Body of pancreas (tissue), 4 donors: ENCODE measurements at places on chromosomes 5 and 9.

DNA sequence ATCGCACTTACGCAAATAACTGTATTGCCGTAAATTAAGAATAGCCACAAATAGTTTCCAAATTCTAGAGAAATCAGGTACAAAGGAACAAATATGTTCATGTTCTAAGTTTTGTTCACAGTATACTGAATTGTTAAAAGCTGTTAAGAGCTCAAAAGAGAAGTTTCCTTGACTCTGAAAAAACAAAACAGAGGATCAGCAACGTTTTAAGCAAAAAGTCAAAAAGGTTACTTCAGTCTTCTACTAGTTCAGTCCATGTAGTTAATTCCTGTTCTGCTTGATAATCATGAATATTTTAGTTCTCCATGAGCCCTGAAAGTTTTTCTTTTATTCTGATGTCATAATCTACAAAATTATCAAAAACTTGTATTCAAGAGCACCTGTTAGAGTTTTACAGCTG, 128.6 kb upstream of the MAST4 start:
- no peak overlapping the region for H3K27ac ChIP-seq
- DNase-seq: no peak
- no peaks in the 10 kb centered on the region for H3K36me3 ChIP-seq
- no peaks in the 10 kb centered on the region for H3K27me3 ChIP-seq

DNA sequence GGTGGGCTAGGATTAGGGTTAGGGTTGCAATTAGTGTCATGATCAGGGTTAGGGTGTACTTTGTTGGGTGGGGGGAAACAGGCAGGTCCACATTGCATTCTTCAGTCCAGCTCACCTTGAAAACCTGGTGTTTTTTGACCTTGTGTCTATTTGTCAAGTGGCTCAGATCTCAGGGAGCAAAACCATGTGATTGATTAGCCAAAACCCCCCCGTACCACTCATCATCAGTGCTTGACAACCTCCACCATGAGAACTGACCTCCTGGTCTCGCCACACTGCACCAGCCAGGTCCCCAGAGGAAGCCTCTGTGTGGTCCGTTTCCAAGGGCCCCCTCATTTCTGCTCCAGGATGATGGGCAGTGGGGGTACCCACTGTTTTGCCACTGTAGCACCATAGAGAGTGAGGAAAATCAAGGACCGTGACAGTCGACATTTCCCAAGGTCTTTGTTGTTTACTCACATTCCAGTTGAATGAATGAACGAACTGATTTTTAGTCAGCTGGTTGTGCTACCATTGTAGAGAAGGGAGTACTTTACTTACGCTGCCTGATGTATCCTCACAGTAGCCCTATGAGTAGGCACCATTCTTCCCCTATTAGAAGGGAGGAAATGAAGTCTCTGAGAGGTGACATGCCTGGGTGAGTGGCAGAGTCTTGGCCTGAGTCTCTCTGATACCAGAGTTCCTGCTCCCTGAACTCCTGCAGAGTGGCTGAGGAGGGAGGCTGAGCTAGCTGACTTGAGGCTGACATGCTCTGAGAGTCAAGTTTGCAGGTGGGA, 84.8 kb downstream of the RAD23B start:
- H3K36me3 ChIP-seq: no peaks in the 10 kb centered on the region
- H3K4me1 ChIP-seq: peaks cover 10% of the 10 kb centered on the region
- DNase-seq: no peak
- no peaks in the 10 kb centered on the region for H3K27me3 ChIP-seq
- no peak overlapping the region for H3K27ac ChIP-seq

GRCh38 chr9:108586471-108587139, 269.2 kb downstream of the ACTL7B start:
- no peak overlapping the region for H3K4me3 ChIP-seq
- H3K36me3 ChIP-seq: no peaks in the 10 kb centered on the region
- no peaks in the 10 kb centered on the region for H3K4me1 ChIP-seq
- H3K27me3 ChIP-seq: no peaks in the 10 kb centered on the region

GRCh38 chr9:4936823-4937222, 48.2 kb upstream of the JAK2 start:
- DNase-seq: no peak
- H3K27ac ChIP-seq: no peak overlapping the region
- H3K4me1 ChIP-seq: peaks cover 3% of the 10 kb centered on the region
- no peak overlapping the region for H3K4me3 ChIP-seq
- H3K27me3 ChIP-seq: no peaks in the 10 kb centered on the region

DNA sequence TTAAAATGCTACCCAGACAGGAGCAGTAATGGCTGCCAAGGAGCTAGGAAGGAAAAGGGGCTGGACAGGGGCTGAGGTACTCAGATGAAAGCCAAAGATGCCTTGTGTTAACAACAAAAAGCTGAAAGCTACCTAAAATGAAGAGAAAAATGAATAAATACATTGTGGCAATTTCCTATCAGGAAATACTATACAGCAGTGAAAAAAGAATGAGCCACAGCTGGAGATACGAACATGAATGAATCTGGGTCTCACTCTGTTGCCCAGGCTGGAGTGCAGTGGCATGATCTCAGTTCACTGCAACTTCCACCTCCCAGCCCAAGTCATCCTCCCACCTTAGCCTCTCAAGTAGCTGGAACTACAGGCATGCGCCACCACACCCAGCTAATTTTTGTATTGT, 6.3 kb downstream of the TNIP1 start:
- H3K36me3 ChIP-seq: no peaks in the 10 kb centered on the region
- DNase-seq: no peak
- H3K27ac ChIP-seq: no peak overlapping the region
- H3K27me3 ChIP-seq: no peaks in the 10 kb centered on the region
- H3K4me1 ChIP-seq: peaks cover 78% of the 10 kb centered on the region
- H3K4me3 ChIP-seq: no peak overlapping the region

- H3K27me3 ChIP-seq: no peaks in the 10 kb centered on the region
- H3K4me3 ChIP-seq: no peak overlapping the region
- H3K36me3 ChIP-seq: no peaks in the 10 kb centered on the region
- no peaks in the 10 kb centered on the region for H3K4me1 ChIP-seq
- no peak overlapping the region for H3K27ac ChIP-seq
These were observed 120.6 kb downstream of the MSX2 start for GRCh38 chr5:174844971-174845370.

GRCh38 chr9:131707050-131707449, 32.8 kb downstream of the RAPGEF1 start:
- no peak overlapping the region for H3K4me3 ChIP-seq
- H3K27me3 ChIP-seq: no peaks in the 10 kb centered on the region
- H3K36me3 ChIP-seq: no peaks in the 10 kb centered on the region
- H3K27ac ChIP-seq: peak overlapping the region; percentile 65
- no peak for DNase-seq
- H3K4me1 ChIP-seq: peaks cover 60% of the 10 kb centered on the region

- H3K27ac ChIP-seq: no peak overlapping the region
- no peaks in the 10 kb centered on the region for H3K4me1 ChIP-seq
- H3K36me3 ChIP-seq: peaks cover 2% of the 10 kb centered on the region
- H3K4me3 ChIP-seq: no peak overlapping the region
These were observed 32.2 kb downstream of the ALDH7A1 start for GRCh38 chr5:126562823-126563222.

- H3K27me3 ChIP-seq: no peaks in the 10 kb centered on the region
- DNase-seq: peak; percentile 39
- peaks cover 5% of the 10 kb centered on the region for H3K4me1 ChIP-seq
- no peak overlapping the region for H3K4me3 ChIP-seq
- H3K36me3 ChIP-seq: no peaks in the 10 kb centered on the region
These were observed 42.1 kb upstream of the GPR21 start for GRCh38 chr9:122991370-122991830.

- H3K36me3 ChIP-seq: no peaks in the 10 kb centered on the region
- H3K4me3 ChIP-seq: no peak overlapping the region
- H3K27me3 ChIP-seq: no peaks in the 10 kb centered on the region
- DNase-seq: no peak
- H3K4me1 ChIP-seq: peaks cover 8% of the 10 kb centered on the region
- H3K27ac ChIP-seq: no peak overlapping the region
These were observed 6.9 kb upstream of the SPATA31C1 start for GRCh38 chr9:87910821-87911220.

- no peak for DNase-seq
- H3K27ac ChIP-seq: peak overlapping the region; percentile 28
These were observed 462 bp upstream of the MCC start for GRCh38 chr5:113488645-113489184.

GRCh38 chr9:128503870-128504269, 649 bp upstream of the GLE1 start:
- peaks cover 5% of the 10 kb centered on the region for H3K36me3 ChIP-seq
- H3K4me1 ChIP-seq: peaks cover 22% of the 10 kb centered on the region
- H3K4me3 ChIP-seq: no peak overlapping the region
- H3K27ac ChIP-seq: peak overlapping the region; percentile 94
- peak; percentile 35 for DNase-seq

DNA sequence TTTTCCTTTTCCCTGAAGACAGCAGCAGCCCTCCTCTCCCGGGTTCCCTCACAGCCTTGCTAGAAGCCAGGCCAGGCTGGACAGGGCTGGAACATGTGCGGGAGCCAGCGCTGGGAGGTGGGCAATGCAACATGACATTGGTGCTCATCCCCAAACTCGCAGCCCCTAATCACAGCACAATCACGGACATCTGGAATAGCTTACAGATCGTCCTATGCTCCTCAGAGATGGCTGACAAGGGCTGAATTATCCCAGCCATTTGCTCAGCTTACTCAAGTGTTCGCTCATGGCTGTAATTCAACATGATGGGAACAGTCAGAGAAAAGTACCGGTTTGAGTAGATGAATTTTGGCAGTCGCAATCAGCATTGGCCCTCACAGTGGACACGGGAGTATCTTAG, 49.8 kb downstream of the FSTL4 start:
- no peak overlapping the region for H3K27ac ChIP-seq
- DNase-seq: no peak
- H3K36me3 ChIP-seq: no peaks in the 10 kb centered on the region
- no peaks in the 10 kb centered on the region for H3K4me1 ChIP-seq
- H3K27me3 ChIP-seq: no peaks in the 10 kb centered on the region
- no peak overlapping the region for H3K4me3 ChIP-seq

GRCh38 chr9:123399803-123400378, 43.9 kb downstream of the CRB2 start:
- no peak overlapping the region for H3K4me3 ChIP-seq
- H3K27me3 ChIP-seq: no peaks in the 10 kb centered on the region
- H3K27ac ChIP-seq: no peak overlapping the region

GRCh38 chr9:121322037-121322736, 47.9 kb downstream of the STOM start:
- DNase-seq: no peak
- H3K36me3 ChIP-seq: no peaks in the 10 kb centered on the region
- peaks cover 38% of the 10 kb centered on the region for H3K4me1 ChIP-seq
- H3K27ac ChIP-seq: peak overlapping the region; percentile 43

GRCh38 chr9:13750061-13750460, 470.6 kb upstream of the MPDZ start:
- H3K27ac ChIP-seq: no peak overlapping the region
- no peak overlapping the region for H3K4me3 ChIP-seq
- no peaks in the 10 kb centered on the region for H3K36me3 ChIP-seq
- H3K27me3 ChIP-seq: no peaks in the 10 kb centered on the region

DNA sequence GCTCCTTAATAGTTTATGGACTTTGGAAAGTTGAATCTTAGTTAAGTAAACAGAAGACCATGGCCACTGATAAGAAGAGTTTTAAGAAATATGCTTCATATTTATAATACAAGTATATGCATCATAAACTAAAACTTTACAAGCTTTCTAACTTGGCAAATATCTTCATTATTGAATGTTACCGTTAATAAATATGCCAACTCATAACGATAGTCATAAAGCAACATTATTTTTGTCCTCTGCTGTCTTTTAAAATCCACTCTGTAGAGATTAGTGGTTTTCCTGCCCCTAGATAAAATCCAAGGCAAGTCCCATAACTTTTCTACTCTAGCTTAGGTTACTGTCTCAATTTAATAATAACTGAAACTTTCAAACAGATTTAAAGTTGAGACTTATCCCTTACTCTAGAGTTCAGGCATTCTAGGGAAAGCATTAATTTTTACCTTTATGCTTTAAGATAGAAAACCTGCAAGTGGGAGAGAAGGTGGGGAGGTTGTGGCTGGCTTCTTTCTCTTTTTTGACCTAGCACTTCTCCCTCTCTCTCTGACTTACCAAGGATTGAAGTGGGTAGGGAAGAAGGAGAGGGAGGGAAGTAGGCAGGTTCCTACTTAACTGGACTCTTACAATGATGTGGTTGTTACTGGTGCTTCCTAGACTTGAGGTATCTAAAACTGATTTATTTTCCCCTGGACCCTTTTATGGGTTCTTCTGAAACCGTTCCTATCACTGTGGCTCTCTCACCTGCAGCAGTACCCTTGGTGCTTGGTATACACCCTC, 29.6 kb downstream of the RNF145 start:
- no peak for DNase-seq
- H3K27me3 ChIP-seq: no peaks in the 10 kb centered on the region
- no peak overlapping the region for H3K4me3 ChIP-seq
- no peaks in the 10 kb centered on the region for H3K36me3 ChIP-seq

DNA sequence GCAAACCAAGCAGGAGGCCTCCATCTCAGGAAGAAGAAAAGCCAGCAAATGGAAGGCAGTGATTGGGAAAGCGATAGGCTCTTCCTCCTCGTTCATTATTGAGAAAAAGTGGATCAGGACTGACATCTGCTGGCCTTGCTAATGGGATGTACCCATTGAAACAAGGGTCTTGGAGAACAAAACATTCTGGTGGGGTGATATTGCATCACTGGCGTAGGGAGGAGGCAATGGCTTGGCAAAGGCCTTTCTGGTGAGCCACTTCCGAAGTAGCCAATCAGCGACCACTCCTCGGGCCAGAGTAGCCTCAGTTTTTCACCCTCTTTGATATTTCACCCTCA, 86.7 kb upstream of the NFIB start:
- no peaks in the 10 kb centered on the region for H3K27me3 ChIP-seq
- H3K4me1 ChIP-seq: no peaks in the 10 kb centered on the region
- H3K36me3 ChIP-seq: no peaks in the 10 kb centered on the region
- no peak overlapping the region for H3K4me3 ChIP-seq
- DNase-seq: peak; percentile 39
- no peak overlapping the region for H3K27ac ChIP-seq

DNA sequence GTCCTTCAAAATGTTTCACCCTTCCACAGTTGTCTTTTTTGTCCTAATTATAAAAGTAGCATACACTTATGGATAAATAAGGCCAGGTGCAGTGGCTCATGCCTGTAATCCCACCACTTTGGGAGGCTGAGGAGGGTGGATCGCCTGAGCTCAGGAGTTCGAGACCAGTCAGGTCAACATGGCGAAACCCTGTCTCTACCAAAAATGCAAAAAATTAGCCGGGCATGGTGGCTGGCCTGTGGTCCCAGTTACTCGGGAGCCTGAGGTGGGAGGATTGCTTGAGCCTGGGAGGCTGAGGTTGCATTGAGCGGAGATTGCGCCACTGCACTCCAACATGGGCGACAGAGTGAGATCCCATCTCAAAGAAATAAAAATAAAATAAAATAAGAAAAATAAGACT, 1.6 kb downstream of the C5orf52 start:
- H3K36me3 ChIP-seq: no peaks in the 10 kb centered on the region
- no peak for DNase-seq
- H3K4me1 ChIP-seq: peaks cover 15% of the 10 kb centered on the region
- H3K27ac ChIP-seq: no peak overlapping the region
- H3K27me3 ChIP-seq: no peaks in the 10 kb centered on the region
- no peak overlapping the region for H3K4me3 ChIP-seq

- H3K27ac ChIP-seq: no peak overlapping the region
- no peak overlapping the region for H3K4me3 ChIP-seq
- H3K27me3 ChIP-seq: no peaks in the 10 kb centered on the region
- DNase-seq: peak; percentile 42
- H3K36me3 ChIP-seq: no peaks in the 10 kb centered on the region
These were observed 368.3 kb downstream of the CAAP1 start for GRCh38 chr9:26524267-26524666.

- no peaks in the 10 kb centered on the region for H3K27me3 ChIP-seq
- DNase-seq: no peak
- H3K4me1 ChIP-seq: no peaks in the 10 kb centered on the region
- no peak overlapping the region for H3K4me3 ChIP-seq
These were observed 957.8 kb upstream of the TYRP1 start for GRCh38 chr9:11735391-11735790.
